Airway epithelial cell (primary cell): ENCODE measurements at places on chromosomes 5 and 9. TPM values are rescaled to one million over a fixed set of nuclear protein-coding genes. Genes with fewer than 3 reads are reported as not detected.

Gene PCDHGB1
- 0.07 TPM in 1 of 2 replicates, not detected in the other for total RNA-seq

Gene FIBCD1
- 0.19 and 0.56 TPM in 2 replicates for total RNA-seq

Gene PDE6A
- total RNA-seq: 0.07 TPM in 1 of 2 replicates, not detected in the other

Gene SPINK6
- 5.9 and 10.8 TPM in 2 replicates for total RNA-seq

Gene JAKMIP2
- 0.14 TPM in 2 replicates for total RNA-seq

Gene SCGB3A2
- not detected in 2 replicates for total RNA-seq

Gene C9orf153
- total RNA-seq: not detected in 2 replicates

Gene PCDHB11
- total RNA-seq: 0.09 TPM in 1 of 2 replicates, not detected in the other

Gene ZNF608
- 7.6 and 11.4 TPM in 2 replicates for total RNA-seq

Gene FCN1
- total RNA-seq: not detected in 2 replicates

Gene IFNA13
- total RNA-seq: not detected in 2 replicates
